ENCODE measurements at places on chromosomes 11 and 22.
A peak's percentile ranks its signal among the peaks of the same experiment; 100 is the strongest.

GRCh38 chr22:36221799-36222751 is 17.3 kb downstream of the APOL2 start:
- peak; percentile 27 for DNase-seq

GRCh38 chr11:2306877-2307500 is 5.2 kb downstream of the TSPAN32 start:
- DNase-seq: no peak

DNA sequence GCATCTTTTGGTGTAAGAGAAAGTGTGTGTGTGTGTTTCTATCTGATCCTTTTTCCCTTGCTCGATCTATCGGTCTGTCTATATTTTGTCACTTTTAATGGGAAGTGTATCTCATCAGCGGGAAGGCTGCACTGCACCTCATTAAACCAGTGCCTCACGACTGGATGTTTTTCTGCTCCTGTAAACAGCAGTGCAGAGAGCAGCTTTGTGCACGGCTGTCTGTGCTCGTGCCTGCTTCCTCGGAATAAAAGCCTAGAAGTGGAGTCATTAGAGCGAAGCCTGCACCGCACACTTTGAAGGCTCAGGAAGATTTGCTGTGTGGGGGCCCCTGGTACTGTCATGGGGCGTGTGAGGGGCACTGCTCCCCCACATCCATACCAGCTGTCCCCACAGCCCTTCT is 27.0 kb upstream of the PARVG start:
- DNase-seq: no peak

GRCh38 chr11:115521825-115522224 is 17.6 kb upstream of the CADM1 start:
- DNase-seq: no peak

DNA sequence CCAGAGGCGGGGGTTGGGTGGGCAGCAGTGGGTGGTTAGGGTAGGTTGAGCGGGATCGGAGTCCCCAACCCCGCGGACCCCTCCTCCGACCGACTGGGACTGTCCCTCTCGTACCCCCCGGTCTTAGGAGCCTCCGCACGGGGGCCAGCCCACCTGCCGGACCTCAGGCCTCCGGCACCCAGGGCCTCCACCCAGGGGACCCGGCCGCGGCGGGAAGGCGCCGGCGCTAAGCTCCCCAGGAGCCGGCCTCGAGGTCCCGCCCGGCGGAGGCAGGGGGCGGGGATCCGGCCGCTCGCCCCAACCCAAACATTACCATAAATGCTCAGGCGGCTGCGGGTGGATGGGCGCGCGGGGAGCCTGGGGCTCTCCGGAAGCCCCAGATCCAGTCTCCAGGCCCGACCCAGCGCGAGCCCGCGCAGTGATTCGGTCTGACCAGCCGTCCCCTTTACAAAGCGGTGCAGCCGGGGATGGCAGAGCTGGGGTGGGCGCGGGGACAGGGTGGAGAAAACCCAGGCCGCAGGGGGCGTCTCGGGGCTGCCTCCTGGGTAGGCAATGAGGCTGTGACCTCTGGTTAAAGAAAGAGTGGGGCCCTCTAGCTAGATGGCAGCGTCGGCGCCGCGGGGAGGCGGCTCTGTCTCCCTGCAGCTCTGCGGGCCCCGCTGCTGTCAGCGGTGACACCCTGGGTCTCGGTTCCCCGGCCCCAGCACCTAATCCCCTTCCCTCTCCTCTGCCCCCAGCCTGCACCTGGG is 4.0 kb upstream of the MCAM start:
- peak; percentile 84 for DNase-seq

GRCh38 chr11:10457901-10458300 is 2.8 kb downstream of the AMPD3 start:
- no peak for DNase-seq

GRCh38 chr11:11442791-11443190 is 89.7 kb upstream of the CSNK2A3 start:
- DNase-seq: no peak

GRCh38 chr11:299951-300735 is 817 bp upstream of the IFITM5 start:
- no peak for DNase-seq

DNA sequence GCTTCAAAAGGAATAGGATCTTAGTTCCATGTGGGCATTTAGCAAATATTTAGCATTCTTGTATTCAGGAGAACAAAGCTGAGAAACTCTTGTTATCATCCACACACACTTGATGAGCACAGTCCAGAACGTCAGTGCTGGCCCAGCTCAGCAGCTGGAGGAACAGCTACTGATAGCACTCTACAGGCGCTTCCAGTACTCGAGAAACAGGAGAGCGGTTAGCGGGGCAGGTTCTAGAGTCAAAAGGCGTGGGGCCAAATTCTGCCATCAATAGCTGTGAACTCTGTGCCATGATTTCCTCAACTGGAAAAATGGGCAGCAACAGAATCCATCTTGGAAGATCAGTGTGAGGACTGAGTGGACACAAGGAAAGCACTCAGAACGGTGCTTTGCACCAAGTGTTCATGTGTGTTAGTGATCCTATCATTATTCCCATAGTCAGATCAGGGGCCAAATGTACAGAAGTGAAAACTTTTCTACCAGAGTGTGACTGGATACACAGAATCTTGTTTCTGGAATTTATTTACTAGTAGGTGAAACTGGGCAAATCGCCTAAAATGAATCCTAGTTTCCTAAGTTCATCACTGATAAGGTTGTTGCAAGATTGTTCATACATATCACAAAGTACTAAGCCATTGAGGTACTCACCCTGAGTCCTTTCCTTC is 3.2 kb downstream of the JOSD1 start:
- DNase-seq: peak; percentile 19

Data from fibroblast of skin of right biceps (primary cell).